ENCODE measurements at places on chromosomes 6 and 20.

GRCh38 chr6:151284012-151284411 is 44.2 kb downstream of the AKAP12 start:
- no peak for DNase-seq

DNA sequence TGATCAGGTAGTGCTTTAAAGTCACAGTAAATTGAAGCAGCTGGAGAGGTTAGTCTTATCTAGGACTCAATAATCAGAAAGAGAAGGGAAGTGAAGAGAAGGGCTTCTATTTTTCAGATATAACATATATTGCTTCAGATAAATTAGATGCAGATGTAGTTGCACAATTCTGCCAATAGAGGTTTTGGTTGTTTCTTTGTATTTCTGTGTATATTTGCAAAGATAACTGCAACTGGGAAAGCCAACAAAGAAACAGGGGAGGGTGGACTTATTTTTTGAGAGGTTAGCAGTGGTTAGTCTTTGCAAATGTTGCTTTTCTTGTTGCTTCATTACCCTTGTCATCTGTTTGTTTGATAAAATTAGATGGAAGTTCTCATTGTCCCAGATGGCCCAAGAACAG is 106.6 kb downstream of the ADGRG6 start:
- DNase-seq: no peak

GRCh38 chr20:51554538-51555165 is 12.1 kb upstream of the NFATC2 start:
- DNase-seq: no peak

DNA sequence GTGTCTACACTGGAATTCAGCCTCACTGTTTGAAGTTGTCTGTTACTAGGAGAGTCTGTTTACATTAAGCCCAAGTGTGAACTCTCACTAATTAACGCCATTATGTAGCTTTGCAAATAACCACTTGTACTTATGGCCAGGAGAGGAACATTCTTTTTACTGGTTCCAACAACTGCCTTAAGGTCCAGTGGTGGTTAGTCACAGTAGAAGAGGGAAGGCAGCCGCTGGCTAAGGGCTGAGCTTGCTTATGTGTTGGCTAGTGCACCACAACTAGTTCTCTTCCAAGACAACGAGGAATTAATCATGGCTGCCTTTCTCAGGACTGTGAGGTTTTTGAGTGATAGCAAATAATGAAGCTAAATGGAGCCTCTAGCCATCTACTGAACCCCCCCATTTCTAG is 14.9 kb upstream of the SLC22A23 start:
- no peak for DNase-seq

DNA sequence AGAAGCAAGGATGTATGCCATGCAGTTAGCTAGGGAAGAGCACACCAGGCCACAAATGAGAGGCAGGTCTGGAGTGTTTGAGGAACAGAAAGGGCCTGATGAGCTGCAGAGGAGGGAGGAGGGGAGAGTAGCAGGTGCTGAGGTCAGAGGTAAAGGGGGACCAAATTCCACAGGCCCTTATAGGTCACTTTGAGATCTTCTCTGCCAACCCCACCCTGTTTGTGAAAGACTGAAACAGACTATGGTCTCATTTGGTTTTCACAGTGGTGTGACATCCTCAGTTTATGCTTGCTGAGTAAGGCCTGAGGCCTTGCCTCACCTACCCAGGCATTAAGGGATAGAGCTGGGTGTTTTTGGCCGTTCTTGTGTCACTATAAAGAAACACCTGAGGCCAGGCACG is 187.7 kb upstream of the MYLIP start:
- DNase-seq: no peak

DNA sequence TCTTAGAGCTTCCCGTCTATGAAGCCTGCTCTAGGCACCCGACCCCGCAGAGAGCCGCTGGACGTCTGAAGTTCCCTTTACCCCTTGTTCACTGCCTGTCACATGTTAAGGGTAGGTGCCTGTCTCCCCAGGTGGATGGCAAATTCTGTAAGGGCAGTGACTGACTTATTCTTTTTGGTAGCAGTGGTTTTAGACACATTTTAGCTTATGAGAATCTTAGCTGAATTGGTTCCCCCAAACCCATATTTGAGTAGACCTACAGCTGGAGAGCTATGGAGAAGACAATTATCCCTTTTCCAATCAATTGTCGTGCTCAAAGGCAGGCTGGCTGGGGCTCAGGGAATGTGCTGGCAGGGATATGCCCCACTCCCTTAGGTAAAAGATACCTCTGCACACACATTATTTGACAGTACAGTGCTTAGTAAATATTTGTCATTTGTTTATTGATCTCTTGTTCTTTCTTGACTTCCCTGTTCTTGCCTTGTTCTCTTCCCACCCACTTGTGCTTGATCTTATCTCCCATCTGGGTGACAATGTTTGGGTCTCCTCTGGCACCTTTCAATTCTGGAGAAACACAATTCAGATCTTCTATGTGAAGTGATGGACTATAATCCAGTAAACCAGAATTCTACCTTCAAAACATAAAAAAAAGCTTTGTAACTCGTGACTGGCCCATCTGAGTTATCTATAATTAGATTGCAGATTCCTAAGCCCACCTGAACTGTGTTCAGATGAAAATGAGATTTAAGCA is 114.3 kb upstream of the SLC2A12 start:
- no peak for DNase-seq

GRCh38 chr6:69378326-69378725 is 418.5 kb downstream of the LMBRD1 start:
- DNase-seq: no peak

DNA sequence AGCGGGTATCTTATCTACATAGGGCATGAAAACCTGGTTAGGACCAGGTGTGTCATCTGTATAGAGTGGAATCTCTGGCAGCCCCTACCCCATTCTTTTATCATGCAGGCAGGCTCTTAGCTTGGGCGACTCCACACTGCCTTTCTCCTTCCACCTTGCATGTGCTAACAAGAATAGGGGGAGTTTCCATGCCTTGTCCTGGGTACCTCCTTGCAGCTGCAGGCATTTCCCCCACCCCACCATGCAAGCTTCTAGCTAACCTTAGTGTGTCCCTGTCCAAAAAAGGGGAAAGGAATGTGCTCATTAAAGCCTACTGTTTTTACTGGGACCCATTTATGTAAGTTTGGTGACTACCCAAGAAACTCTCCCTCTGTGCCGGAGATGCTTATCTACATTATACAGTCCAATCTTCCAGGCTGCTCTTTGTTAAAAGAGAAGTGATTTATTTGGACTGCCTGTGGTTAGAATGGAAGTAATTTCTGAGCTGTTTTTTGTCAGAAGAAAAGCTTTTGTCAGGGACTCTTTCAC is 10.5 kb upstream of the CEP43 start:
- DNase-seq: no peak

DNA sequence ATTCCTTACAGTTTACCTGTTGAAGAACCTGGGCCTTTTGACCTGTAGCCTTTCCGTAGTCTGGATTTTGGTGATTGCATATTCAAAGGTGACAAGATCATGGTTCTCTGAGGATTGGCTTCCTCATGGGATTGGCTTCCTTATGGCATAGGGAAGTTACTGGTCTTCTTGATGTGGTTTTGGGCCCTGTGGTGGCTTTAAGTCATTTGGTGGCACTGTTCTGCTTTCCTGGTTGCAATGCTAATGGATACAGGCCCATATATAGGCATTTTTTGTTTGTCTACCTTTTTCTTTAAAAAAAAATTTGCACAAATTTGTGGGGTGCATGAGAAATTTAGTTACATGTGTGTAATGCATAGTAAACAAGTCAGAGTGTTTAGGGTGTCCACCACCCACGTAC is 185.7 kb downstream of the CDKAL1 start:
- DNase-seq: no peak

DNA sequence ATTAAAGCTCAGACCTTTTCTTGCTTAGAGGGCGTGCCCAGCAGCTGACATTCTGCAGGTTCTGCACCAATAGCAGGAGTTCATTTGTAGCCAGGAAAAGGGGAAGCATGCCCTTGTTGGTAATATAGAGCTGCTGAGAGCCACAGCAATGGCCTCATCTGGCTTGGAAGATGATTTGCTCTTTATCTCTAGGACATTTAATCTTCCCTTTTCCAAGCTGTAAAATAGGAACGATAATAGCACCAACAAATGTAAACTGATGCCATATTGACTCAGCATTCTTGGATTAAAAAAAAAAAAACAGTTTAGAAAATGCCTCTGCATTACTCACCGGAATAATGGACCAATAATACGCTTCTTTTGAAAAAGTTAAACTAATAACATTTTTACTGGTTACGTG is 93.4 kb upstream of the SLC2A12 start:
- DNase-seq: no peak

DNA sequence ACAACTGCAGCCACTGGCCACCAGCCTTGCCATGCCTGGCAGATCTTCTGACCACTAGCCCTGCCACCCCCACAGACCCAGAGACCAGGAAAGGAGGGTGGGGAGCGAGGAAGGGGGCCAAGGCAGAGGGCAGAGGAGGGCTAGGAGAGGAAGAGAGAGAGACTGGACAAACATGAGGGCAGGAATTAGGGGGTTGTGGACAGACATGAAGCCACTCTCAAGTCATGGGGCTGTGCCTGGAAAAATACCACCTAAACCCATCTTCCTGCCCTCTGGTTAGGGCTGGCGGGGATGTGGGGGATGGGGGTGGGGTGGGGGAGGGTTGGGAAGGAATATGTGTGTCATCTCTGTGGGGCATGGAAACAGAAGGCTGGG is 1.4 kb upstream of the SLC29A1 start:
- no peak for DNase-seq

DNA sequence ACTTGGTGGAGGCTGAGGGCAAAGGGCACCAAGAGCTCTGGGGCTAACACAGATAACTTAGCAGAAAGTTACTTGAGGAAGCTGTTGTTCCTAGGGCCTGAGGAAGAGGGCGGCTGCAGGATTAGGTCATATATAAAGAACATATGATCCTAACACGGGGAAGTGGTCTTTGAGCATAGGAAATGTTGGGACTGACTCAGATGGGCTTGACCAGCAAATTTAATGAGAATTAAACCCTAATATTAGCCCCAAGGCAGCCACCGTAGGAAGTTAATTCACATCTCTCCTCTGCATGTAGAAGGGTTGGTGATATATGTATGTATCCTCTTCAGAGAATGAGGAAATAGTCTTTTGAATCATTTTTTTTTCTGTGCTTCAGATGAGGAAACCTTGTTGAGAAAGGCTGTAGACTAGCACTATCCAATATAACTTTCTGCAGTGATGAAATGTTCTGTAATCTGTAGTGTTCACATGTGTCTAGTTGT is 9.2 kb upstream of the ZBTB9 start:
- DNase-seq: no peak

DNA sequence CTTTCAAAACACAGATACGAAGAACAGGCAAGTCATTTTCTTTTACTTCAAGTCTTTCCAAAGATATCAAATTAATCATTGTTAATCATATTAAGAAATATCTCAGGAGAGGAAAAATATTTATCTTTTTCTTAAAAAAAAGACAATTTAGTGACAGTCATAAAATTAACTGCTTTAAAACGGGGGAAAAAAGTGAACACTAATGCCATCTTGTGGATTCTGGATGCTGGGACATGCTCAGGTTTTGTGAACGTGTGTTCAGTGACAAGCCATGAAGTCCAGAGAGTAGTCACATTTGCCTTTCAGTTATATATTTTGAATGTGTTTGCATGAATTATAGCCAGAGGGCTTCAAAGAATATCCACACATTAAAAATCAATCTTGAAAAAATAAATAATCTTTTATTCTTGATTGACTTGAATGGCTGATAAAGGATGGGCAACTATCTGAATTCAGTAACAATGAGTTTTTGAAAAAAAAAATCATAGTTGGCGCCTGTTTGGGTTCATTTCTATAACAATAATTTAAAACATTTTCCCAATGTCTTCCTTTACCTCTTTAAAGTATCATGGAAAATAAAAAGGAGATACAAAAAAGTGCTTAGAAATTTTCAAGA is 74.7 kb upstream of the NOX3 start:
- no peak for DNase-seq

- DNase-seq: no peak
These were observed 28.5 kb downstream of the SLX4IP start for GRCh38 chr20:10463622-10464021.

- no peak for DNase-seq
These were observed 49.8 kb downstream of the KCTD20 start for GRCh38 chr6:36492621-36493020.

GRCh38 chr6:147974376-147974775 is 368.3 kb upstream of the SASH1 start:
- DNase-seq: no peak

DNA sequence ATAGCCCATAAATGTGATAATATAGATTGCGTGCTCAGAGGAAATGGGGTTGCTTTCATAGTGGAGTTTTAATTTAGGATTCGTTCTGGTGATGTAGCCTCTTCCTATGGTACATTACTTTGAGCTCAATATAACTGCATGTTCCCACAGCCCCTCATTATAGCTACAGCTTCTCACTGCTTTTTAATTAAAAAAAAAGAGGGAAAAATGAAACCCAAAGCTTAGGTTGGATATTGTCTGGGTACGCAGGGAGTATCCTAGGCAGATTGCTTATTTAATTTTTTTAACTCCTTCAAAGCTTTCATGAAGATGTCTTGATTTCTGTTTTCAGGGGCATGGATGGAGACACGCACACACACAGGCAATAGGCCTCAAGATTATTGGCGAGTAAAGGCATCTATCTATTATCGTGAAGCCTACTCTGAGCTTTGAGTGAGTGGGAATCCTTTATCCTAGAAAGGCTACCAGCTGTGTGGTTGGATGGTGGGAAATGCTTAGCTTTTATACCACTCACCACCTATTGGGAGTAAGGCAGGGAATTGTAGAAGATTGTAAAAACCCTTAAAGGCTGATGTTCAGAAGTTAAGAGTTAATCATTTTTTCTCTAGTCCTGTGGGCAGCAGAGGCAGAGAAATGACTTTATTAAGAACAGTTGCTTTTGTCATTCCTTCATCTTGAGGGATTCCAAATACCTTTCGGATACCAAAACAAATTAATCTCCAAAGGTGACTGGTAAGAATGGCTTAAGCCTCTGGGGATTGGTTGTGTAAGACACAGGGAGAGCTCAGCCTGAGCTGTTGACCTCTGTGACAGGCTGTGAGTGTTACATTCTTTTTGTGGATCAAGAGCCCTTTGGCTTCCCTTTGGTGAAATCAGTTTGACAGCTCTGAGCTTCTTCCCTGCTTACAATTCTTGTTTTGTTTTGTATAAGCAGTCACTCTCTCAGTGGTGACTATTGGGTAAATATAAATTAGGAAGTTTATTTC is 33.4 kb downstream of the CTNNBL1 start:
- no peak for DNase-seq

- no peak for DNase-seq
These were observed 3.5 kb downstream of the SOBP start for GRCh38 chr6:107493158-107494057.

- DNase-seq: no peak
These were observed 125.0 kb downstream of the SIM1 start for GRCh38 chr6:100339574-100340255.
